Amniotic epithelial cell (primary cell): ENCODE measurements at places on chromosomes 11 and 22.

- DNase-seq, result no peak
These were observed 358.6 kb downstream of the TENM4 start for GRCh38 chr11:79082280-79082679.

DNA sequence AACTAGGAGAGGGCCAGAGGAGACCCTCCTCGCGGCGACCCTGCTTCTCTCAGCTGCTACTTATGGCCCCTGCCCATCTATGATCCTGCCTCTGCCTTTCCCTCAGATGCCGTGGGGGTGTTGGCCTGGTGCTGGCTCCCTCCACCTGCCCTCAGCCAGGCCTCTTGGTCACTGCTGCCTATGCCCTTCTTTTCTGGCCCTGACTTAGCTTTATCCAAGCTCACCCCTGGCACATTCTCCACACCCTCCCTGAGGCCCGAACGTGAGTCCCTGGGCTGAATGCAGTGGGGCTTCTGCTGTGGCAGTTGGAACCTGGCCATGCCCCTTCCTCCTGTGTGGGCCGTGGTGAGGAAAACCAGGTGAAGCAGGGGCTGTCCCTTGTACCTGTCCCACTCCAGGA lies 19.8 kb upstream of the SUSD2 start:
- DNase-seq, result no peak

GRCh38 chr22:29510542-29510941 lies 30.5 kb downstream of the NEFH start:
- no peak for DNase-seq

- DNase-seq, result peak; percentile 45
These were observed 14.1 kb upstream of the PGM2L1 start for GRCh38 chr11:74412321-74412720.

DNA sequence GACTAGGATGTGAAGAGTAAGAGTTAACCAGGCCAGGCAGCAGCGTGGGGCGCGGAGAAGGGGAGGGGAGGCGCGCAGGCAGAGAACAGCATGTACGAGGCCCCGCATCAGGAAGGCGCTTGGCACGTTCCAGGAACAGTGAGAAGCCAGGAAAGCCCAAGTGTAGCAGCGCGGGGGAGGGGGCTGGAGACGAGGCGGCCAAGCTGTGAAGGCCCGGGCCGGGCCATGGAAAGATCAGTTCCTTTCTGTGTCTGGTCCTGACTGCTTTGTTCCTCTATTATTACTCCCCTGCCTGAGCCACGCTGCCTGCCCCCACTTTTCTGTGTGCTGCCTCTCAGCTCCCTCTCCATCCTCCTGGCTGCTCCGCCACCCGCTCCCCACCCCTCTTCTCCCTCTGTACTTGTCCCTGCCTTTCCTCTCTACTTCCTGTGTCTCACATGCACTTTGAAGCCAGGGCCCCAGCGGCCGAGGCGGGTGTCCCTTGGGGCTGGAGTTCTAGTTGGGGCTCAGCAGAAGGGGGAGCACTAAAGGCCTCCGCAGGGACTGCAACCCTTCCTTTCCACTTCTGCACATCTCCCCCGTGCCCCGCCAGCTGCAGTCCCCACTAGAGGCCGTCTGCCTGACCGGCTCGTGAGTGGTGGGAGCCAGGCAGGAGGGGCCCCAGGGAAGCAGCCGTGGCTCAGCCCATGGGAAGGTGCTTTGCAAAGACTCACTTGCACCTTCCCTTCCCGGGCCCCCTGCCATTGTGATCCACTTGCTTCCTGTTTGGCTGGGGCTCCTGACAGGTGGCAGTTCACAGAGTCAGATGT lies 63.7 kb downstream of the PRDM11 start:
- DNase-seq, result peak; percentile 90

- no peak for DNase-seq
These were observed 84.4 kb downstream of the KCNQ1 start for GRCh38 chr11:2529173-2529572.

DNA sequence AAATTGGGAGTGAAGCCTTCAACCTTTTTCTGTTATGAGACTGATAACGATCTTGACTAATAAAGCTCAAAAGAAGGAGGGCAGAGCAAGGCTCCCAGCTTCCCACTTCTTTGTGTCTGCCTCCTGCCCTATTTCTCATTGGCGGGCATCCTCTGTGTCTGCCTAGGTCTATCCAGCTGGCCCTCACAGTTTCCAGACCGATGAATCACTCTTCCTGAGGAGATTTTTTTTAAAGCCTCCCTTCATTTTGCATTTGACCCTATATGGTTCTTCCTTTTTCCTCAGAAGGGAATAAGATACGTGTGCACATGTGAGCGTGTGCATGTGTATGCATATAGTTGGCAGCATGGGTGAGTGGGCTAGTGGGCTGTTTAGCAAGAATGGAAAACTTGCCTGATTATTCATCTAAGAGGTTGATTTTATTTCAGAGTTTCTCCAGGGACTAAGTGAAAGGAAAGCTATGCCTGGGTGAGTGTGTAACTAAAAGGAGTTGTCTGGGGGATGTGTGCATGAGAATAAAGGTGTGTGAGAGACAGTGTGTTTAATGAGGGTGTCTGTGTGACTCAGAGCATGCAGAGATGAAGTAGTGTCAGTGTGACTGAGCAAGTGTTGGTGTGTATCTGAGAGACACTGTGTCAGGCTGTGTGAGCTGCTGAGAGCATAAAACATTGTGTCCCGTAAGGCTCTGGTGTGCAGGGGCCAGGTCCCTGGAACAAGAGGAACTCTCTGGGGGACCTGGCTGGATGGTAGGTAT lies 12.2 kb downstream of the PHLDB1 start:
- DNase-seq, result peak; percentile 97

DNA sequence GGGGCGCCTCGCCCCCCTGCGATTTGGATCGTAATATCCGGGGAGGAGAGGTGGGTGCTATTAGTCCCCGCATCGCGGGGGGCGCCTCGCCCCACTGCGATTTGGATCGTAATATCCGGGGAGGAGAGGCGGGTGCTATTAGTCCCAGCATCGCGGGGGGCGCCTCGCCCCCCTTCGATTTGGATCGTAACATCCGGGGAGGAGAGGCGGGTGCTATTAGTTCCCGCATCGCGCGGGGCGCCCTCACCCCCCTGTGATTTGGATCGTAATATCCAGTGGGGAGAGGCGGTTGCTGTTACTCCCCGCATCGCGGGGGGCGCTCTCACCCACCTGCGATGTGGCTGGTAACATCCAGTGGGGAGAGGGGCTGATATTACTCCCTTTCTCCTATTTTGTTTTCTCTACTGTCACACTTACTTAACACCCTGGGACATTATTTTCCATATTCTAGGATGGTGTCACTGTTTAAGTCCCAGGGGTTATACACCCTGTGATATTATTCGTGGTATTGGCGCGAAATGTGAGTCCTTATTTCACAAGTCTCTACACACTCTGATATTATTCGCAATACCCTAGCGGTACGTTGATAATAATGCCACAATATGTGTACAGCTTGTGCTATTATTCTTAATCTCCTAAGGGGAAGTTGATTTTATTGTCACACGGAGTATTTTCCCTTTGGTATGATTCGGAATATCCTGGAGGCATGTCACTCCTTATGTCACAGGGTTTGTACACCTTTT lies 57.8 kb upstream of the ALDH3B2 start:
- DNase-seq, result no peak

DNA sequence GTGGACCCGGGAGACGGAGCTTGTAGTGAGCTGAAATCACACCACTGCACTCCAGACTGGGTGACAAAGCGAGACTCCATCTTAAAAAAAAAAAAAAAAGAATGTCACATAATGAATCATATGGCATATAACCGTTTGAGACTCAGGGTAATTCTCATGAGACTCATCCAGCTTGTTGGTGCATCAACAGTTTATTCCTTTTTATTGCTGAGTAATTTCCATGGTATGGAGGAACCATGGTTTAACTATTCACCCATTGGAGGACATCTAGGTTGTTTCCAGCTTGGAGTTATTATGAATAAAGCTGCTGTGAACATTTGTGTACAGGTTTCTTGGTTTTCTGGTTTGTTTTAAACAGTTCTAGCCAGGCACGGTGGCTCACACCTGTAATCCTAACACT lies 25.3 kb downstream of the PPARA start:
- no peak for DNase-seq

DNA sequence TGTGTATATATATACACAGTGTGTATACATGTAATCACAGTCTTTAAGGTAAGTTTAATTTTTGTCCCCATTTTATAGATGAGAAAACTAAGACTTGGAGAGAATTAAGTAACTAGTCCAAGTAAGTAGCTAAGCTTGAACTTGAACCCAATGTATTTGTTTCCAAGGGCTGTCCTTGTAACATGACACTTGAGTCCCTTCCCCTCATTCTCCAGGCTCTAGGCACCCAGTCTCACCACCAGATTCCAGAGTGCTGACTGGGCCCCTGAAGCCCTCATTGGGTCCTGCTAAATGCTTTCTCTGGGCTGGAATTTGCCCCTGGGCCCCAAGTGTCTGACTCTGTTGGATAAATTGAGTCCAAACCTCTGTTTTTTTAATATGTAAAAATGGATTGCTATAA lies 45.5 kb downstream of the ADM start:
- peak; percentile 65 for DNase-seq

DNA sequence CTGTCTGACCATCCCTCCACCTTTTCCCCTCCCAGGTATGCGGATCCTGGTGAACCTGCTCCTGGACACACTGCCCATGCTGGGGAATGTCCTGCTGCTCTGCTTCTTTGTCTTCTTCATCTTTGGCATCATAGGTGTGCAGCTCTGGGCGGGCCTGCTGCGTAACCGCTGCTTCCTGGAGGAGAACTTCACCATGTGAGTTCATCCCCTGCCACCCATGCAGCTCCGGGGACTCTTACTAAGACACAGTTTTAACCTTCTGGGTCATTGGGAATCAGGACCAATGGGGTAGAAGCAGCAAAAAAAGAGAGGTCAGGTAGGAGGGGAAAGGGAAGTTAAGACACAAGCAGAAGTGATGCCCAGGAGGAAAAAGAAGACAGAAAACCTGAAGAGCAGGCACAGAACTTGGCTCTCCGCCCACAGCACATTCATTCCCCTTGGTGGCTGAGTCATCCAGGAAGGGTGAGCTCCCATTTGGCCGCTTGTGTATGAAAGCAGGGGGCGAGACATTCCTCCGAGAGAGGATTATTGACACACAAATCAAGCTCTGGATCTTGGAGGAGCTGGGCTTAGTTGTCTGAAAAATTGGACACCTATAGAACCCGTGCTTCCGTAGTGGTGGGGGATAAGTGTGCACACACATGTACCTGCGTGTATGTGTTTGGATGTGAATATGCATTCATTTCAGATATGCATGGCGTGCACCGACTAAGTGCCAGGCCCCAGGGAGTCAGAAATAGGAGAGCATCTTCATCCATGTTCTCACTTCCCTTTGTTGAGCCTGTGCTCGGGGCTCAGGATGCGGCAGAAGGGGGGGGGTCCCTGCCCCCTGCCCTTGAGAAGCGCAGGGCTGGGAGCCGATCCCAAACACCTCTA lies 64.2 kb downstream of the CACNA1I start:
- peak; percentile 86 for DNase-seq

- no peak for DNase-seq
These were observed 37.9 kb upstream of the PPARA start for GRCh38 chr22:46112405-46112804.
